Activated naive CD4-positive, alpha-beta T cell treated with anti-CD3 and anti-CD28 coated beads, Interleukin-2, amount 50 U/mL, for 72 hours (primary cell): ENCODE measurements at places on chromosomes 1 and 21.

GRCh38 chr21:21137986-21138385 lies 139.8 kb downstream of the NCAM2 start:
- no peak for DNase-seq

DNA sequence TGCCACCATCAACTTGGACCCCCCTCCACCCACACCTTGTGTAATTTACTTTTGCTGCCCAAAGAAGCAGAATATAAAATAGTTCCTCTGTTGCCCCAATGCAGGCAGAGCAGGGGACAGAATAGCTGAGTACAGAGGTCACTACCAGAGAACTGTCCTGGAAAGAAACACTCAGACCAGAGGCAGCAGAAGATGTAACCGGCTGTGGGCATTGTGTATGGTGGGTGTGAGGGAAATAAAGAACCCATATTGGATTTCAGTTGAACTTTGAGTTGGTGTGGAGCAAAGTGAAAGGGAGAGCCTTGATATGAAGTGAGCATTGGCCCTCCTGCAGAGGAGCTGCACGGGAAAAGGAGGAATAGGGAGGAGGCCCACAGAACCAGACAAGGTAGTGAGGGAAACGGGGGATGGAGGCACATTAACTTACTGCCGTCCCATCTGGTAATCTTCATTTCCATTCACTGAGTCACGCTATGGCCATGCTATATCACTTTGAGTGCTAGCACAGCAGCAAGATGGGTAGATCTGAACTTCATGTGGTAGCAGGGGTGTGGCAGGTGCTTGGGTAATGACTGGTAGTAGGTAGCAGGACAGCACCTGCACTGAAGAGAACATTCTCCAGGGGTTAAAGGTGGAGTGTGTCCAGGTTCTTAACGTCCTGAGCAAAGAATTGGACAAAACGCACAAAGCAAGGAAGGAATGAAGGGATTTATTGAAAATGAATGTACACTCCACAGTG lies 56.3 kb upstream of the FBXO28 start:
- DNase-seq, result no peak

GRCh38 chr1:87942165-87942564 lies 613.5 kb downstream of the LMO4 start:
- no peak for DNase-seq

- no peak for DNase-seq
These were observed 15.4 kb downstream of the PPIE start for GRCh38 chr1:39754026-39754570.

GRCh38 chr1:160774886-160775719 lies 20.9 kb upstream of the LY9 start:
- DNase-seq, result no peak

- no peak for DNase-seq
These were observed 55.0 kb upstream of the SYT6 start for GRCh38 chr1:114208714-114209113.

- peak; percentile 60 for DNase-seq
These were observed 11.6 kb downstream of the TINAGL1 start for GRCh38 chr1:31587720-31588423.

GRCh38 chr1:235093696-235094592 lies 34.7 kb downstream of the TOMM20 start:
- peak; percentile 90 for DNase-seq

- DNase-seq, result no peak
These were observed 18.7 kb downstream of the MTF1 start for GRCh38 chr1:37840711-37841110.

DNA sequence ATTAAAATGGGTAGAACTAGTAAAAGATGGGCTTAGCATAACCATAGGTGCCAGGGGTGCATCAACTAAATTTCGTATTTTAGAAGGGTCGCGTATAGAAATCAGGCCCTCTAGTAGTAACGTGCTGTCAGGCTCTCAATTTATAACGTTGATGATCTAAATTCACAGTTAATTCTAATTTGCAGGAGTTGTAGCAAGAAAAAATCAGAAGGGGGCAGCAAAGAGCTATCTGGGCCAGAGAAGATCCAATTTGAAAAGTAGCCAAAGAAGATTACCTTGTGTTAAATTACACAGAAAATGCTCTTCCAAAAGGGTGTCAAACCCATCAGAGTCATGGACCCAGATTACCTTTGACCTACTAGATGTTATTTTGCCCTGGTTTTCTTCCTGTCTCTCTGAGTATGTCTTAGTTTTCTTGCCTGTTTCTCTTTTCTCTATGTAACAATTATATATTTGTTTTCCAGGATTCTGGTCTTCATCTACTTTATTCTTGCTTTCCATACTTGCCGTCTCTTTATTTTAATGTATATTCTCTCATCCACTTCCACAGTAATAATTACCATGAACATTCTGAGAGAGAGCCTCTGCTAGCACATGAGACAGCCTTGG lies 1030.9 kb downstream of the AMY1C start:
- DNase-seq, result no peak

- DNase-seq, result peak; percentile 42
These were observed 27.5 kb downstream of the TRIM45 start for GRCh38 chr1:117093870-117094621.

- no peak for DNase-seq
These were observed 12.9 kb downstream of the DNAJC11 start for GRCh38 chr1:6688757-6689156.

- no peak for DNase-seq
These were observed 30.6 kb upstream of the CTPS1 start for GRCh38 chr1:40948741-40949443.

- DNase-seq, result peak; percentile 39
These were observed 7.1 kb downstream of the GPR157 start for GRCh38 chr1:9121496-9122409.

- no peak for DNase-seq
These were observed 224.9 kb downstream of the GREM2 start for GRCh38 chr1:240387051-240387450.

DNA sequence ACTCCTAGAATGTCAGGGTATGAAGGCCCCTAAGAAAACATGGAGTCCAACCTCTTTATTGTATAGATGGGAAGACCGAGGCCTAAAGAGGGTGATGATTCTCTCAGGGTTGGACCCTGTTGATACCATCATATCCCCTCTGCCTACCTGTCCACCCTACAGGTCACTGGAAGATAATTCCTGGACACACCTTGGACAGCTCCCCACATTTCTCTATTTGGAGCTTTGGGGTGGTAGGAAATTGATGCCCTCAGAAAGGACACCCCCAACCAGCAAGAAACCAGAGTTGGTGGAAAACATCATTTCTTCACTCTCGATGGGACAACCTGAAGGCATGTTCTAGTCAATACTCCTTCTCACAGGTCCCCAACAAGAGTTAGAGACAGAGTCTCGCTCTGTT lies 3.0 kb upstream of the TCEA3 start:
- no peak for DNase-seq

DNA sequence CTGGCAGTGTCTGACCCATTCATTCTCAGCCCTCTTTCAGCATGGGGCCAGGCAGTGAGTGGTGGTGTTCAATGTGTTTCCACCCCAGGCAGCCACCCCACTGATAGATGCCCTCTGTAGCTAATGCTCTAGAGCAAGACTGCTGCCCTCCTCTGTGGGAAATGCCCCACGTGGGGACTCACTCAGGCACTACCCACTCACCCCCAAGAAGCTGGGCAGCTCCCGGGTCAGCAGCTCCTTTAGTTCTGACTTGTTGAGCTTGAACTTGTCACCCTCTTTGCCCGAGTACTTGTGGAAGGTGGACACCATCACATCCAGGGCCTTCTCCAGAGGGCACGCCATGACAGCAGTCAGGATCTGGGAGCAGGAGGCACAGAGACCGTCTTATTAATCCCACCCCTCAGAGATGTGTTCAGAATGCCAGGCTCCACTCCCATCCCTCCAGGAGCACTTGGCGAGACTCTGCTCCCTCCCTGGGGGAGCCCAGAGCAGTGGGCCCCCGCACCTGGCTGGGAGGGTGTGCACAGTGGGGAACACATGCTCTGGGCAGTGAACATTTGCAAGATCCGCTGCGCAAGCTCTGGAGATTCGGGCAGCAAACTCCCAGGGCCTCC lies 1.0 kb downstream of the S100A4 start:
- no peak for DNase-seq

- DNase-seq, result no peak
These were observed 16.1 kb downstream of the COL6A1 start for GRCh38 chr21:45997495-45998275.

DNA sequence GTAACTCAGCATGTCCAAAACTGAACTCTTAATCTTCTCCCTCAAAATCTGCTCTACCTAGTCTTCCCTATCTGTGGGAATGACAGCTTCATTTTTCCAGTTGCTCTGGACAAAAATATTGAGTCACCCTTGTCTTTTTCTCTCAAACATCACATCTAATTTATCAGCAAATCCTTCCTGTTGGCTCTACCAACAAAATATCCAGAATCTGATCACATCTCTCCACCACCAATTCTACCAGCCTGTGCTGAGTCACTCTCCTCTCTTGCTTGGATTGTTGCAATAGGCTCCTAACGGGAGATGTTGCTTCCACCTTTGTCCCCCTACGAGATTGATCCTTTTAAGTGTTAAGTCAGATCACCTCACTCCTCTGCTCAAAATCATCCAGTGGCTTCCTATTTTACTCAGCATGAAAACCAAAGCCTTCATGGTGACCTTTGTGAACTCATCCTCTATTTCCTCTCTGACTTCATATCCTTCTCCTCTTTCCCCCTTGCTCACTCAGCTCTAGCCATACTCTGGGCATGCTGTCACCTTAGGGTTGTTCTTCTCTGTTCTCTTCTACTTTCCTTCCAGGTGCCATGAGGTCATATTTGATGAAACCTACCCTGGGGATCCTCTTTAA lies 21.5 kb upstream of the SMYD2 start:
- DNase-seq, result no peak

DNA sequence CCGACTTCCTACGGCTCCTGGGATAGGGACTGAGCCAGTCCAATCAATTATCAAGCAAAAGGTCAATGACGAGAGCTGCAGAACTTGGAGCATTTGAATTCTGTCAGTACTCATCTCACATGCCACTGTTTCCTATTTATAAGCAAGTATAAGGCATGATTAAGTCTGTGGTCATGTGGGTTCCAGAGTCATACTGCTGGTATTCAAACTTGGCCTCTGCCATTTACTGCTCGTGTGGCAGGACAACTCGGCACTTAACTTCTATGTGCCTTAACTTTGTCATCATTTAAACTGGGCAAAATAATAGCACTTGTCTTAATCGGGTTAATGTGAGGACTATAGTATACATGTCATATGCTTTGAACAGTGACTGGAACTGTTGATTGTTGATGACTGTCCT lies 44.9 kb upstream of the TNFSF18 start:
- no peak for DNase-seq

DNA sequence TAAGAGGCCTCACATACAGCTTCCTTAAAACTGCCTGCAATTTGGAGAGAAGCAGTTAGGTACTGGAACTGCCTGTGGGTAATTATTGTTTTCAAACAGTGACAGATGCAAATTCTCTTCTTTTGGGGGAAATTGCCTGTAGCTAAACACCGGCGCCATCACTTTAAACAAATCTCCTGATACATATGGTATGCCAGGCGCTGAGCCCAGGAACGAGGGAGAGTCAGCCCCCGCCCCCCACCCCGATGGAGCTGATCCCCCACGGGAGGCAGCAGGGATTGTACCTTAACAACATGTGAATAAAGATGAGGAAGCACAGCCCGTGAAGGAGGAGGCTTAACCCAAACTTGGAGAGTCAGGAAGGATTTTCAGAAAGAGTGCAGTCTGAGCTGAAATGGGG lies 7.1 kb downstream of the TMEM51 start:
- DNase-seq, result no peak

DNA sequence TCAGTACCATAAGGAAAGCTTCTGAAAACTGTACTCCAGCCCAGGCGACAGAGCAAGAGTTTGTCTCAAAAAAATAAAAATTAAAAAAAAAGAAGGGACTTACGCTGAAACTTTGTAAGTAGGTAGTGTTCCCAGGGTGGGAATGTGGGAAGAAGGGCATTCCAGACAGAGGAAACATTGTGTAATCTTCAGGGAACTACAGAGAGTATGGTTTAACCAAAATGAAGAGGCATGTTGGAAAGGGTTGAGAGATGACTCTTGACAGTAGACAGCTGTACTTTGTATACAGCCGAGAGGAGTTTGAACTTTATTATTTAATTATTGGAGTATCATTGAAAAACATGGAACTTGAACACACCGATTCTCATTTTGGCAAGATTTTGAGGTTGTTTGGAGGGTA lies 43.0 kb downstream of the PPP2R5A start:
- no peak for DNase-seq

- no peak for DNase-seq
These were observed 50.8 kb upstream of the BOLA1 start for GRCh38 chr1:149848340-149849110.

DNA sequence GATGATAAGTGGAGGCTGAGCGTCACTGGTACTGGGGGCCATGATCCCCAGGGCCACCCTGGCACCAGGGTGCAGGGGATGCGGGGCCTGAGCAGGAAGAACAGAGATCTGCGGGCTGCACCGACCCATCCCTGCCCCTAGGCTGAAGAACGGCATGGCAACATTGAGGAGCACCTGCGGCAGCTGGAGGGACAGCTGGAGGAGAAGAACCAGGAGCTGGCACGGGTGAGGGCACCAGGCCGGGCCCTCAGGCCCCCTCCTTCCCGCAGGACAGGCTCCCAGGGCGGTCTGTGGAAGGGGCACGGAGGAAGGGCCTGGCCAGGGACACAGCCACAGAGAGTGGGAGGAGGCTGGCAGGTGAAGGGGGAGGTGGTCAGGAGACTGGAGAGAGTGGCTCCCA lies 21.8 kb downstream of the PPFIA4 start:
- DNase-seq, result no peak

DNA sequence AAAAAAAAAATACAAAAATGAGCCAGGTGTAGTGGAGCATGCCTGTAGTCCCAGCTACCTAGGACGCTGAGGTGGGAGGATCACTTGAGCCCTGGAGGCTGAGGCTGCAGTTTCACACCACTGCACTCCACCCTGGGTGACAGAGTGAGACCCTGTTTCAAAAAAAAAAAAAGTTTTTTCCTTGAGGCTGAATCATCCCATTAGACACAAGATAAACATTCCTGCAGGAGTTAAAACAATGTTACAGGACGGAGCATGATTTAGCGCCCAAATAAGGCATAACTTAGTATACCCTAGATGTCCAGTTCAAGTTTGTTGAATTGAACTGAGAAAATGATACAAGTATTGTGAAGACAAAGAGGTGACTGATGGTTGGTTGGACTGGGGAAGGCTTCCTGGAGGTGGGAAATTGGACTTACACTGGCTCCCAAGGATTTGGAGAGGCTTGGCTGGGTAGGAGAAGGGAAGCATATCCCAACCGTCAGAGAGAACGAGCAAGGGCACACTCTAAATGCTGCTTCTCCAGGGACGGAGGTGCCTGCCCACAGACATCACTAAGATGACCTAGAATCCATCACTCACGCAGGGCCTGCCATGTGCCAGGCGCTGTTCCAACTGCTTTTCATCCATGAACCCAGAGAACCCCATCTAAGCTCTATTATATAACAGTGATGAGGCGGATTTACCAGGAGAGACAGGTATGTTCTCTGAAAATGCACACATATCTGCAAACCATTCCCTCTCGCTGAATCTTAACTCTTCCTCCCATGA lies 610.6 kb downstream of the KIF26B start:
- no peak for DNase-seq

- peak; percentile 65 for DNase-seq
These were observed 7.7 kb downstream of the VSIG8 start for GRCh38 chr1:159854693-159855192.
